Dermis blood vessel endothelial cell (primary cell): ENCODE measurements at places on chromosomes 3 and 15. TPM values are rescaled to one million over a fixed set of nuclear protein-coding genes. Genes with fewer than 3 reads are reported as not detected.

Gene PPM1L
- 1.0 and 2.1 TPM in 2 replicates for total RNA-seq

- no peak for DNase-seq
These were observed 26.0 kb downstream of the FBXW12 start for GRCh38 chr3:48397767-48398681.

GRCh38 chr15:57382969-57383368, 6.7 kb downstream of the CGNL1 start:
- no peak for DNase-seq

- peak; percentile 66 for DNase-seq
These were observed 976 bp downstream of the DIS3L start for GRCh38 chr15:66294157-66294931.

DNA sequence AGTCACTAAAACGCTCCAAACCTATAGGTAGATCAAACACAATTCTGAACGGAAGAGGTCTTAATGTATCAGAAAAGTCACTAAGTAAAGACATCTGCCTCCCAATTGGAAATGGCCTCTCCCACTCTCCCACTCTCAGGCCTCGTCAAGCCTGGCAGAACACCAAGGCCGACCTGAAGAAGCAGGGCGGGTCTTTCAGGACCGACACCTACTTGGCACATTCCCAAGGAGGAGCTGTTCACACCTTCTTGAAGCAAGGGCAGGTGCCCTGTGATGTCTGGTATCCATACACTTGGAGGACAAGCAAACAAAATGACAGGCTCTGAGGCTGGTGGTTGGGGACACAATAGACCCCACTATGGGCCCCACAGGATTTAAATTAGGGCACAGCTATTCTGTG, 30.0 kb downstream of the XXYLT1 start:
- no peak for DNase-seq

- no peak for DNase-seq
These were observed 236.1 kb downstream of the ADAMTSL3 start for GRCh38 chr15:83889995-83890394.

DNA sequence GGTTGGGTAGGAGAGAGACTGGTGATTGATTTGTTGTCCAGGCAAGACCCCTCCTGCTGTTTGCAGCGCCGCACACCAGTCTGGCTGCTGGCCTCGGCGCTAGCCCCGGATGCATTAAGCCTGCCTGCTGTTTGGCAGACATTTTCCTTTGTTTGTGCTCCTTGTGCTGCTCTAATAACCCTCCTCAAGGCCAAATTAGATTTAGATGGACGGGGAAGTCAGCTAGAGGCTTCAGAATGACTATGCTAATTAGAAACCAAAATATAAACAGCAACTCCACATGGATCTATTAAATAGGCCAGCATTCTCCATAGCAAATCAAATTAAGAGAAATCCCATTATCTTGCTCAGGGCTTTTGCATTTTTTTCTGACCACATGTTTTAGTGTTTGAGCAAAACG, 445.2 kb downstream of the SQOR start:
- DNase-seq = peak; percentile 36

Gene IL20RB
- total RNA-seq = 0.60 and 1.7 TPM in 2 replicates

DNA sequence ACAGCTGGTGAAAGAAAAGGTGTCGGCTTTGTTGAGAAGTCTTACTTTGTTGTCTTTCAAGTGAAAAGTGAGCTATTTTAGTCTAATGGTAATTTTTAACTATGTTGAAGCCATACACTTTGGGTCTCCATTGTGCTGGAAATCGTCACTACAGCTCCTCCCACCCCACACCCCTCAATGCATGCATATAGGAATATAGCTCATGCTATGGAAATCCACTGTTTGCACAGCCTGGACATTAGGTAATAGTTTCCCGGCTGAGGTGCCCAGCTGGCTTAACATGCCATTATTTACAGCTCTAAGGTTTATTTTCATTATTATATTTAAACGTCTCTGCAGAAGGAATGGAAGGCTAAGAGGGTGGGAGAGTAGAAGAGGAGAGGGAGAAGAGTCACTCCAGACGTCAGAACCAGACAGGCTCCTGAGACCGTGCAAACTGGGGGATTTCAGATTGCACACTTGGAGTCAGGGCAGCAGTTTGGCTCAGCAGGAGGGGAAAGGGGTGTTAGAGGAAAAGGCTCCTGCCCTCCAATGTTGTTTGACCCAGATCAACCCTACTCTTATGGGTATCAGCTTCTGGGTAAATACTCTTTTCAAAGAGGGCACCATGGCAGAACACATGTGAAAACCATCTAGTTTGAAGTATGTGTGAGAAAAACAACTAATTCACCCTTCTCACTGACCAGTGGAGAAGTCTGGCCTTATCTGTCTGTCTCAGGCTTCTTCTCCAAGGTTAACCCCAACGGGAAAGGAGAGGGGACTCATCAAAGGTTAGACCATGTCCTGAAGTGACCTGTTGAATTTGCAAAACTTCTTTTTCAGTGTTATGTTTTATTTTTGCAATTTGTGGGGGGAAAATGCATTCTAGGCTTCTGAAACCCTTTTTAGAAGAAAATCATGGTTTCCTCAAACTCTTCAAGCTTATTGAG, 218.7 kb upstream of the CTDSPL start:
- DNase-seq = no peak

Gene ITIH1
- not detected in 2 replicates for total RNA-seq

Gene TTLL13
- total RNA-seq = 0.09 and 0.17 TPM in 2 replicates

Gene WDR72
- total RNA-seq = under 0.01 TPM in 1 of 2 replicates, not detected in the other

GRCh38 chr3:194382196-194382891, 12.8 kb upstream of the LRRC15 start:
- peak; percentile 21 for DNase-seq

DNA sequence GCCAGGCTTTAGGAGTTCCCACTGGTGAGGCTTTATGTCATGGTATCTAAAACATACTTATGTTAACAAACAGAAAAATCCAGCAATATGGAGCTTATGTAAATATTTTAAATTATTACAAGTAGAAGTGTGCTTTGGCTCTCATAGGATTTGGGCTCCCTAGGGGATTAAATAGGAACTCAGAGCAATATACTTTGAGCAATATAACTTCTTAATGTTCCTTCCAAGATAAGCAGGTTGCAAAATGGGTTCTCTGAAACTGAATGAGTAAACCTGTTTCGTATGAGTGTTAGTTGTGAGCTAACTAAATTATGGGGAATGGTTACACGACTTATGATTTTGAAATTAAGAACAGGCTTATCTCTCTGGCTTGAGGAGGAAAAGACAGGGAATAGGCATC, 366.1 kb upstream of the ZNF385D start:
- no peak for DNase-seq

Gene LRRC31
- total RNA-seq = not detected in 2 replicates

DNA sequence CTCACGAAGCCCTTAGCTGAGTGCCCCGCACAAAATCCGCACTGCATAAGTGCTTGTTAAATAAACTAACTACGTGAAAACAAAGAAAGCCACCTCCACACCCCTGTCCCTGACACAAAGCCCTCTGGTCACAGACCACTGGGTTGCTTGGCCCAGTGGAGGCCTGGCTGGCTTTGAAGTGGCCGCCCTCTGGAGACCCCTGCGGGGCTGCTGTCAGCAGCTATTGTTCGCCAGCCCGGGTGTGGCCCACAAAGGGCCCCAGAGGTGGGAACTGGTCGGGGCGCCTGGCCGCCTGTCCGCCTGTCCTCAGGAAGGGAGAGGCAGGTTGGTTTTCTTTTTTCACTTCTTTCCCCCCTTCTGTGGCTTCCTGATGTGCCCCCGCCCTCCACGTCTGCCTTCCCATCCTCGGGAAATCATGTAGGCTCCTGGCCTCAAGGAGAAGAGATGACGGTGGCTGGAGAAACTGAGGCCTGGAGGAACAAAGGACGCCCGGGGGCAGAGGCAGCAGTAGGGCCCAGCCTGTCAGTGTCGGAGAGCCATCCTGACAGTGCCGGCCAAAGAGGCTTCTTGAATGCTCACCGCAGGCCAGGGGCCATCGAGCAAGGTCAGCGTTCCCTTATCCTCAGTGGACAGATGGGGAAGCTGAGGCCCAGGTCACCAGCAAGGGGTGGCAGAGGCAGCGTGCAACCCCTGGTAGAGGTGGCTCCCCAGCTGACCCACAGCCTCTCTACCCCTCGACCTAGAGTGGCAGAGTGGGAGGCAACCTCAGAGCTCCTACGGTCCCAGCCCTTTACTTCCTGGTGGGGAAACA, 61.1 kb downstream of the SLC6A6 start:
- no peak for DNase-seq

DNA sequence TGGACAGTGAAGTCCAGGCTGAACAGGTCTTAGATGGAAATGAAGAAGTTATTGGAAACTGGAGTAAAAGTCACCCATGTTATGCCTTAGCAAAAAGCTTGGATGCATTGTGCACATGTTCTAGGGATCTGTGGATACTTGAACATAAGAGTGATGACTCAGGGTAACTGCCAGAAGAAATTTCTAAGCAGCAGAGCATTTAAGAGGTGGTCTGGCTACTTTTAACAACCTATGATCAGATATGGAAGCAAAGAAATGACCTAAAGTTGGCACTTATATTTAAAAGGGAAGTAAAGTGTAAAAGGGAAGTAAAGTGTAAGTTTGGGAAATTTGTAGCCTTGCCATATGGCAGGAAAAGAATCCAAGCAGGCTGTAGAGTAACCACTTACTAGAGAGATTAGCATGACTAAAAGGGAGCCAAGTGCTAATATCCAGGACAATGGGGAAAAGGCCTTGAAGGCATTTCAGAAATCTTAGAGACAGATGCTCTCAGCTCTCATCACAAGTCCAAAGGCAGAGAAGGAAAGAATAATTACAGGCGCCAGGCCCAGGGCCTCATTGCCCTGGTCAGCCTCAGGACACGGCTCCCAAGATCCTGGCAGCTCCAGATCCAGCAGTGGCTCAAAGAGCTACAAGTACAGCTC, 73.9 kb upstream of the KCNH8 start:
- no peak for DNase-seq

GRCh38 chr15:31214864-31215489, 111.7 kb upstream of the KLF13 start:
- no peak for DNase-seq

Gene PROS1
- total RNA-seq = 19.2 and 23.0 TPM in 2 replicates

Gene SAMMSON
- total RNA-seq = not detected in 2 replicates

Gene ECE2
- total RNA-seq = not detected in 2 replicates

DNA sequence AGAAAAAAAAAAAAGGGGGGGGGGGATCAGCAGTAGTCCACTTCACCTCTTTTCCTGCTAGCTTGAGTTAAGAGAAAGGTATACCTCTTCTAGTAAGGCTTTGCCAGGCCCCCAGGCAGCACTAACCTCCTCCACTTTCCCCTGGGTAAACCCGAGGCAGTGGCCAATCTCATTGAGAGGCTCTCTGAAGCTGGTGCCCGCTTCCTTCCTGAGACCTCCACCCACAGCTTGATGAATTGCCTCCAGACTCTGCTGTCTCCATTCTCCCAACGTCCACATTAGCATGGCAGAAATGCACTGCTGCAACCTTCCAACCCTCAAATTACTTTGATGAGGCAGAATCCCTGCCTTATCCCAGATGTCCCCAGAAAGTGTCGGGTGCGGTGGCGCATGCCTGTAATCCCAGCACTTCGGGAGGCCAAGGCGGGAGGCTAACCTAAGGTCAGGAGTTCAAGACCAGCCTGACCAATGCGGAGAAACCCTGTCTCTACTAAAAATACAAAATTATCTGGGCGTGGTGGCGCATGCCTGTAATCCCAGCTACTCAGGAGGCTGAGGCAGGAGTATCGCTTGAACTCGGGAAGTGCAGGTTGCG, 15.3 kb downstream of the RLBP1 start:
- DNase-seq = no peak

Gene PLCH1
- under 0.01 TPM in 1 of 2 replicates, not detected in the other for total RNA-seq

Gene PCLAF
- total RNA-seq = 13.4 and 31.2 TPM in 2 replicates

GRCh38 chr3:171407759-171408158, 52.4 kb downstream of the TNIK start:
- peak; percentile 62 for DNase-seq

Gene TUSC7
- total RNA-seq = not detected in 2 replicates

Gene SAMD7
- total RNA-seq = not detected in 2 replicates

GRCh38 chr3:99430348-99431134, 207.9 kb upstream of the COL8A1 start:
- peak; percentile 32 for DNase-seq

- no peak for DNase-seq
These were observed 26.9 kb upstream of the THRB start for GRCh38 chr3:24521420-24522145.

DNA sequence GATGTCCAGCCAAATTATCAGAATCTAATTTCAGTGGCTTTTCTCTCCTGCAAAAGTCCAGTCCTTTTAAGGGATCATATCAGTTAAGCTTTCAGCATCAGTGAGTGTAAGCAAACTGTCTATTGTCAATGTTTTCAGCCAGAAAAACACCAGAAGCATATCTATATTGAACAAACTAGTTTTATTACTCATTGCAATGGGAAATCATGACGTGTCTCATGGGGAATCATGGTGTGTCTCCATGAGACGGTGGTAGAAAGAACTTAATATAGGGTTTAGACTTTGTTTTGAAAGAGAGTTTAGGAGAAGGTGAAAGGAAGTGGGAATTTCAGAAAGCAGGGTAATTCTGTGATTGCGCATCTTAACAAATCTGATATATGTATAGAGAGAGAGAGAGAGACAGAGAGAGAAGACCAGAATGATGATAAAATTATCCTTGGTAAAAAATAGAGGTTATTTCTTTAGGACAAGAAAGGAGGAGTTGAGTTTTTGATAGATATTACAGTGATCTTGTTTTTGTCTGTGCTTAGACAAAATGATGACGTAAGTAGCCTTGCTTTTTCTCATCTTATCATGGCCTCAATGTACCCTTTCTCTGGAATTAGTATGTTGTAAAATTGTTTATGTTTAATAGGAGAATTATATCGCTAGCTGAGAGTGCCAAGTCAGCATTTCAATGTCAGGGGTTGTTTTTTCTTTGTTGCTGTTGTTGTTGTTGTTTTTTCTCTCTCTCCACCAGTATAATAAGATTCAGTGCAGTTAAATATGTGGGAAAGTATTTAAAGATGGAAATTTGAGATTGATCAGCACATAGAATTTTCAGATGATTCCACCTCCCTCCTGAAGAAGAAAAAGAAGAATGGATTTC, 129.9 kb upstream of the OSTN start:
- no peak for DNase-seq

Gene MYRIP
- total RNA-seq = 30.0 and 32.2 TPM in 2 replicates

- no peak for DNase-seq
These were observed 642 bp downstream of the COX5A start for GRCh38 chr15:74937272-74937589.

GRCh38 chr3:129345971-129346370, 67.3 kb downstream of the HMCES start:
- DNase-seq = peak; percentile 20

GRCh38 chr3:116302087-116302747, 143.1 kb downstream of the LSAMP start:
- no peak for DNase-seq

- DNase-seq = peak; percentile 54
These were observed 1.5 kb downstream of the CRBN start for GRCh38 chr3:3177861-3178497.

GRCh38 chr3:120684896-120685295, 2.9 kb upstream of the HGD start:
- peak; percentile 51 for DNase-seq

- peak; percentile 74 for DNase-seq
These were observed 154.1 kb upstream of the GOLIM4 start for GRCh38 chr3:168249550-168250414.
